ENCODE measurements at places on chromosomes 11 and 22. TPM values are rescaled to one million over a fixed set of nuclear protein-coding genes. Genes with fewer than 3 reads are reported as not detected.
A peak's percentile ranks its signal among the peaks of the same experiment; 100 is the strongest.

NXPE1 gene
- total RNA-seq, result not detected

SCO2 gene
- 17.5 TPM for total RNA-seq

DNA sequence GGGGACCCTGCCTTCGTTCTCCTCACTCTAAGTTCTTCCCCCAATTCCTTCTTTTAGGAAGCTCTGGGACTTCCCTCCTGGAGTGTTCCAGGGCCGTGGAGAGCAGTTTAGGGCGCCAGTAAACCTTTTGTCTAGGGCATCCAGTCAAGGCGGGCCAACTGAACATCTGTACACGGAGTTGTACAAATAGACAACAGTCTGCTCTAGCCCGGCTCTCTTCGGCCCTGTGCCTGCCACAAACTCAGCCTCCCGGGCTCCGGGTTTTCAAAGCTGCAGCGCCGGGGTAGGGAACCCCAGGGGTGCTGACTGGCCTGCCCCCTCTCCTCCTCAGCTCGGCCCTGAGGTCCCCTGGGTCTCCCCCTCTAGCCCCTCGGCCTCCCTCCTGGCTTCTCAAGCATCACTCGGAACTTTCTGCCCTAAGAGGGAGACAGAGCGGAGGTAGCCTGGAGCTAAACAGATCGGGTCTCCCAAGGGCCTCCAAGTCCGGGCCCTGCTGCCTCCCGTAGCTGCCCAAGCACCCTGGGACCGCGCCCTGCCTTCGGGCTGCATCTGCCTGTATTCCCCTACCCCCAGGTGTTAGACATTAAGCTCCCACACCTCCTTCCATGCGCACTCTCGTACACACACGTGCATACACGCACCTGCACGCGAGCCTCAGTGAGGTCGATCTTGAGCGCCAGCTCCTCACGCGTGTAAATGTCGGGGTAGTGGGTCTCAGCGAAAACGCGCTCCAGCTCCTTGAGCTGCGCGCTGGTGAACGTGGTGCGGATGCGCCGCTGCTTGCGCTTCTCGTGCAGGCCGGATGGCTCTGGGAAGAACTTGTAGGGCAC is 3.3 kb downstream of the PHOX2A start:
- peaks cover 9% of the 10 kb centered on the region for H3K36me3 ChIP-seq
- no peak overlapping the region for H3K27ac ChIP-seq
- DNase-seq, result peak; percentile 38
- H3K27me3 ChIP-seq, result peaks cover 37% of the 10 kb centered on the region
- H3K4me3 ChIP-seq, result peak overlapping the region; percentile 52

OR5A1 gene
- not detected for total RNA-seq

BEST1 gene
- total RNA-seq, result 4.7 TPM

LDHAL6A gene
- not detected for total RNA-seq

- H3K36me3 ChIP-seq, result no peaks in the 10 kb centered on the region
- DNase-seq, result peak; percentile 4
- peaks cover 25% of the 10 kb centered on the region for H3K27me3 ChIP-seq
- 0 out of 2 replicates have a peak, but pooled peaks cover 8% of the 10 kb centered on the region for H3K4me1 ChIP-seq
These were observed 11.2 kb downstream of the OR8D1 start for GRCh38 chr11:124302347-124303125.

- H3K36me3 ChIP-seq, result peaks cover 60% of the 10 kb centered on the region
- no peak overlapping the region for H3K4me3 ChIP-seq
- 0 out of 2 replicates have a peak overlapping the region, but pooled peaks have one; percentile 13 for H3K27ac ChIP-seq
- DNase-seq, result no peak
- H3K4me1 ChIP-seq, result 0 out of 2 replicates have a peak, but pooled peaks cover 4% of the 10 kb centered on the region
- no peaks in the 10 kb centered on the region for H3K27me3 ChIP-seq
These were observed 11.7 kb downstream of the EIF4G2 start for GRCh38 chr11:10797001-10797400.

- no peak overlapping the region for H3K27ac ChIP-seq
- H3K4me3 ChIP-seq, result no peak overlapping the region
- H3K27me3 ChIP-seq, result no peaks in the 10 kb centered on the region
- no peaks in the 10 kb centered on the region for H3K36me3 ChIP-seq
- DNase-seq, result no peak
- no peaks in the 10 kb centered on the region for H3K4me1 ChIP-seq
These were observed 142.4 kb downstream of the KIF18A start for GRCh38 chr11:27965559-27965958.

C11orf42 gene
- total RNA-seq, result not detected

DNA sequence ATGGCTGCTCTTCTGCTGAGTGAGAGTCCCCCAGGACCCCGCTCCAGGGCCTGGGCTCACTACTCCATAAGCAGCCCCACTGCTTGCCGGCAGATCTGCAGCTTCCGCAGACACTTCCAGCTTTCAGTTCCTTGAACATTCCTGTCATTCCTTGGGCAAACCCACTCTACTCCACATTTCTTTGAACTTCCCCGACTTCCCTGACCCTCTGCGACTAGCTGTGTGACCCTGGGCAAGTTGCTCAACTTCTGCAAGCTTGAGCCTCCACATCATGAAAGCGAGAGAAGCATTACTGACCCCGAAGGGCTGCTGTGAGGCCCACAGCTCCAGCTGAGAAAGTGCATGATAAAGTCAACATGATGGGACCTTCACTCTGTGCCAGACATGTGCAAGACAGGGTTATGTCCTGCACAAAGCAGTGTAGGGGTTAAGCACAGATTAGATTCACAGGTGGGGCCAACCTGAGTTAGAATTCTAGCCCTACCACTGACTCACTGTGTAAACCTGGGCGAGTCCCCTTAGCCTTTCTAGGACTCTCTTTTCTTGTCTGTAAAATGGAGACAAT is 51.8 kb downstream of the THAP12 start:
- no peak overlapping the region for H3K27ac ChIP-seq
- no peak for DNase-seq
- no peaks in the 10 kb centered on the region for H3K4me1 ChIP-seq
- no peaks in the 10 kb centered on the region for H3K36me3 ChIP-seq
- H3K4me3 ChIP-seq, result no peak overlapping the region
- H3K27me3 ChIP-seq, result no peaks in the 10 kb centered on the region
